ENCODE measurements at places on chromosomes 5 and 9.

GRCh38 chr9:111096051-111096450 lies 57.8 kb upstream of the LPAR1 start:
- no peak for DNase-seq

DNA sequence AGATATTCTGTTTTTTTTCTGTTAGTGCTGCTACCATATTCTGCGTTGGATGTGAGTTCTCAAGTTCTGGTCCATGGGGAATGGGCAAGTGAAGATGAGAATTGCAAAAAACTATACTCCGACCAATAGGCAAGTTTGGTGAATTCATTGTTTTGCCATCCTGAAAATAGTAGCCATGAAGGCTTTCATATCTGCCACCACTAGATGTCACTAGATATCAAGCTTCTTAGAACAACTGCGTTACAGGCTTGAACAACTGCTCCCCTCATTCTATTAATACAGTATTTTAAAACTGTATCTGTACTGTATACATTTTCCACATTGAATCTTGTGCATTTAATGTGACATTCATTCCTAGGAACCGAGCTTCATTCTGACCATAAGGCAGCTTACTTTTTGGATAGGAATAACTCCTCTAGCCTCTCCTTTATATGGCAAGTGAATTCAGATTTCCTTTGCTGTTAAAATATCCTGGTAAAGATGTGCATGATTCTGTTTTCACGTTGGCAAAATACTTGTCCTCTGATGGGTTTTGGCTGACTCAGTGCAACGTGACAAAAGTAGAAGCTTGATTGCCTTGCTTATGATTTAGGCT lies 163.6 kb downstream of the SREK1 start:
- peak; percentile 73 for DNase-seq

DNA sequence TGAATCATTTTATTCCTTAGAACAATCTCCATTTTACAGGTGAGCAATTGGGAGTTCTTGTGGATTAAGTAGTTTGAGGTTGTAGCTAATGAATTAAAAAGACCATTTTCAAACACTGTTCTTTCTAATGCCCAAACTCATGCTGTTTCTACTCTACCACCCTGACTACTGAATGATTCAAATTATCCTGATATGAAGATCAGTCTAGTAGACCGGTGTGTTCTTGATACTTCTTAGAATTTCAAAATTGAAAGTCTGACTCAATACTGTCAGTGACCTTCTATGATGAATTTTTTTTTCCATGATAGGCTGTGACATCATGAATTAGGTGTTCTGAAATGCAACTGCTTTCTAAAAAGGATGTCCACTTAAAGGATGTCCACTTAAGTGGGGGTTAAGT lies 515.5 kb downstream of the DMAC1 start:
- no peak for DNase-seq

GRCh38 chr9:1745980-1746379 lies 269.2 kb upstream of the SMARCA2 start:
- DNase-seq, result no peak

- DNase-seq, result no peak
Measured at GRCh38 chr5:14816999-14817761, 54.4 kb downstream of the ANKH start.

DNA sequence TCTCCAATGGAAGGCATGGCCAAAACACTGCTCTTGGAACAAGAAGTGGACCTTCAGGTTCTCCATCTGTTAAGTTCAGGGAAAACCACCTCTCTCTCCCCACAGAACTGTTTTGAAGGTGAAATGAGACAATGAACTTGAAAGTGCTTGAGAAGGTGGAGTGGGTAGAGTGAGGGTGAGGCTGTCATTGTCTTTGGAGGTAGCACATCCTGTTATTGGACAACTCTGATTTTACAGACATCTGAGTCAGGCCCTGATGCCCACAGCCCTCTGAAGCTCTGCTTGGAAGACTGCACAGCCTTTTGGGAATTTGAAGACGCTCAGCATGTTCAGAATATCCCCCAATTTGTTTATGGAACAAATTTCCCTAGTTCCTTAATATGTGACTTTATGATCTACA lies 27.6 kb upstream of the TEX48 start:
- no peak for DNase-seq

GRCh38 chr5:100188339-100188738 lies 346.8 kb upstream of the FAM174A start:
- no peak for DNase-seq

Measured in RPMI8226 (cell line).